ENCODE measurements at places on chromosomes 13 and 19.

- DNase-seq: no peak
These were observed 14.8 kb downstream of the BRD4 start for GRCh38 chr19:15317392-15318071.

GRCh38 chr13:79194727-79195126 lies 211.3 kb downstream of the RBM26 start:
- no peak for DNase-seq

DNA sequence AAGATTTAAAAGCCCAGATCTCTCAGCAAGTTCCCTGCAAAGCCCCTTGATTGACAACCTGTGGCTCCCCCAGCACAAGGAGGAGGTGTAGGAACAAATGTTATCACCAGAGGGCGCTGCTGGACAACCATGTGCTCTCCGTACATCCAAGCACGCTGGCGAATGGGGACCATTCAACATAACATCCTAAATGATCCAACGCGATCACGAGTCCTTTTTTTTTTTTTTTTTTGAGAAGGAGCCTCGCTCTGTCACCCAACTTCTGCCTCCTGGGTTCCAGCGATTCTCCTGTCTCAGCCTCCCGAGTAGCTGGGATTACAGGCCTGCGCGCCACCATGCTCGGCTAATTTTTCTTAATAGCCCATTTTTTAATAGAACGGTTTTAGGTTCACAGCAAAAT lies 52.0 kb downstream of the NWD1 start:
- DNase-seq: peak; percentile 59

GRCh38 chr13:51879133-51879532 lies 17.4 kb downstream of the CCDC70 start:
- DNase-seq: no peak

- no peak for DNase-seq
These were observed 199.5 kb downstream of the ATP8A2 start for GRCh38 chr13:25571237-25571636.

DNA sequence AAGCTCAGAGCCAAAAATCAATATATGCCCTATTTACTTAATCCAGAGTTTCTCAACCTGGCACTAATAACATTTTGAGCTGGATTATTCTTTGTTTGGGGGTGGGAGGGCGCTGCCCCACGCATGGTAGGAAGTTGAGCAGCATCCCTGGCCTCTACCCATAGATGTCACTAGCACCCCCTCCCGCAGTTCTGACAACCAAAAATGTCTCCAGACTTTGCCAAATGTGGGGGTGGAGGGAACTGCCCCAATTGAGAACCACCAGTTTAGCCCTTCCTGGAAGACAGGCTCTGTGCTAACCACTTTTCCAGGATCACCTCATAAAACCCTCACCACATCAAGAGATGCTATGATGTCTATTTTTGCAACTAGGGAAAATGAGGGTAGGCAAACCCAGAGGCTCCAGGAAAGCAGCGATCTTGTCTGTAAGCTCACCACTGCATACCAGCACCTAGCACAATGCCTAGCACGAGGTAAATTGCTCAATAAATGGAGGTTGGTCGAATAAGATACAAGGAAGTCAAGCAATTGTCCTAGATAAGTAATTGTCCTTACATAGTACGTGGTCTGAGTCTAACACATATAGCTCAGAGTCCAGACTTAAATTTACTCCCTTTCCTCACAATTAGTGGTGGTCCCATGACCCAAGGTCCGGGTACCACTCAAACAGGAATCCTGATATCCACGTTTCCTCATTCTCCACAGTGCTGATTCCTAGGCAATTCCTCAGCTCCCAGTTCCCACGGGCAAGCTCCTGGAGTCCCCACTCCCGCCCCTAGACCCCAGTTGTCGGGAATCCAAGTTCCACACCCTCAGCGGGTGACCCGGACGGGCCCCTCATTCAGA lies 892 bp downstream of the TRIR start:
- DNase-seq: no peak

- DNase-seq: no peak
These were observed 211.2 kb upstream of the EDNRB start for GRCh38 chr13:78129823-78130222.

DNA sequence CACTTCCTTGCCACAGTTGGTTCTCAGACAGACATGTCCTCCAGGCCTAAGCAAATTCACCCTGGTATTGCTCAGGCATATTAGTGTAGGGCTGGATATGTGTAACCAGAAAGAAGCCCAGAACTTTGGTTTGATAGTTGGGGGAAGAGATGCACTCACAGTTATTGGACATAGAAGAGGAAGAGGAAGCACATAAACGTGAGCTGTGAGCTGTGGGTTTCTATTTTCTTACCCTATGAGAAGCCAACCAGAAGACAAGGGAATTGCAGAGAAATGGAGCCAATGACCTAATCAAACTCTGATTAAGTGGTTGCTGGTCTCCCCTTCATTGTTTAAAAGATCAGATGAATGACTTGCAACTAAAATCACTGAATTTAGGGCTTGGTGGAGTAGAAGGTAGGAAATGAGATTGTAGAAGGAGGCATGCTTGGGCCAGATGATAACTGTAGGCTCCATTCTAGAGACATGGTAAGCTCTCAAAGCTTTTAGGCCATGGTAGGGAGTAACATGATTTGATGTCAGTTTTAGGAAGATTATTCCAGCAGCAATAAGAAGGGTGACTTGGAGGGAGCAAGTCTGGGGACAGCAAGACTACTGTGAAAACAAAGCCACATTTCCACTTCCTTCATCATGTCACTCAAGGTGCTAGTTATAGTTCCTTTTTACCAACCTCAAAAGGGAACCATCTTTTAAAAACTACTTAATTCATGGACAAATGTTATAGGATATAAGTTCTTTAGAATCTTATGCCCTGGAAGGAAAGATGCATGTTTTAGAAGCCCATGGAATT lies 24.1 kb upstream of the WDFY2 start:
- DNase-seq: no peak

GRCh38 chr19:39321832-39322176 lies 1.1 kb upstream of the LRFN1 start:
- no peak for DNase-seq

- no peak for DNase-seq
These were observed 20.5 kb upstream of the CACNG8 start for GRCh38 chr19:53942001-53942786.

GRCh38 chr13:29382021-29382420 lies 213.5 kb downstream of the SLC7A1 start:
- no peak for DNase-seq

GRCh38 chr13:49046519-49046918 lies 70.8 kb downstream of the FNDC3A start:
- no peak for DNase-seq

DNA sequence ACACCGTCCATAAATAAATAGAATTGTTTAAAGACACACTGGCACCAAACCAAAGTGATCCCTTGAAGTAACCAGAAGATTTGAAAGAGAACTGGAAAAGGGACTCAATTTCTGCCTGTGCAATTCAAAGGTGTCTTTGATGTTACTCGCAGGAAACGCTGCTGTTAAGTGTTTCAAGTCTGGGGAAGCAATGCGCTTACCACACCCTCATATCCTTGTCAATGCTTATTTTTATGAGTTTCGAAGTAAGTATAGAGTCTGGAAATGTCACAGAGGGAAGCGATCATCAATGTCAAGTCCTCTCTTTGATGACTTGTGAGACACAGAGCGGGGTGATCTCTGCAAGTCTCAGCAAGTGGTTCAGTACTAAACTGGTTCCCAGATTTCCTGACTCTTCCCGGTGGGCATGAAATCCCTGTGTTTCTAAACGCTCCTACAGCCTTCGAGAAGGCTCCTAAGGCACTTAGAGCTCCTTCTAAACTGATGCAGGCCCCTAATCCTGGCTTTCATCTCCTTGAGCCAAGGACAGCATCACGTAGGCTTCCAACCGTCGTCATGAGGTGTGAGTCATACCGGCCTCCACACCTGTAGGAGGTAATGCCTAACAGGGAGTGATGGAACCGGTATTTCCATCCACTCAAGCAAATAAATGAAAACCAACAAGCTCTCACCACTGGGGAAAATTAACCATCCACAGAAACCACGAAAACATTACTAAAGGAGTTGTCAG lies 22.8 kb downstream of the SYDE1 start:
- no peak for DNase-seq

All from NCI-H460 (cell line).